ENCODE measurements at places on chromosomes 2 and 18.
A peak's percentile ranks its signal among the peaks of the same experiment; 100 is the strongest.

- peak; percentile 96 for DNase-seq
Measured at GRCh38 chr18:10121786-10122515, 208.1 kb downstream of the VAPA start.

DNA sequence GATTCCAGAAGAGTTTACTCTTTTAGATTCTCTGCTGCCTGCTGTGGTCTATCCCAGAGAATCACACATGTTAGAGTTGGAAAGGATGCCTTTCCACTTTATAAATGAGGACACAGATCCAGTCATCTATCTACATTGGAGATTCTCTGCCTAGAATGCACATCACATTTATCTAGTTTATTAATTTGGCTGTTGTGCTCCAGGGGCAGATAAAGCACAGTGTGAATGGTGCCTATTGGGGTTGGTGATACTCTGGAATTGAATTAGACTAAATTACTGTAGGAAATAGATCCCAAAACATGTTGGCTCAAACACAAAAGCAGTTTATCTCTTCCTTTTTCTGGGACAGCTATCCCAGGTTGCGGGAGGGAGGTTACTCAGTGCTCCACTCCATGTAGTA lies 14.9 kb downstream of the SIX2 start:
- no peak for DNase-seq

GRCh38 chr2:236768393-236769140 lies 198.9 kb downstream of the ACKR3 start:
- peak; percentile 69 for DNase-seq

GRCh38 chr2:3349211-3349693 lies 28.4 kb downstream of the EIPR1 start:
- no peak for DNase-seq

GRCh38 chr18:7084080-7085065 lies 33.2 kb downstream of the LAMA1 start:
- DNase-seq = no peak

- DNase-seq = no peak
Measured at GRCh38 chr2:70903641-70904340, 31.9 kb upstream of the ATP6V1B1 start.

- DNase-seq = no peak
Measured at GRCh38 chr2:106272216-106272807, 78.2 kb upstream of the UXS1 start.

DNA sequence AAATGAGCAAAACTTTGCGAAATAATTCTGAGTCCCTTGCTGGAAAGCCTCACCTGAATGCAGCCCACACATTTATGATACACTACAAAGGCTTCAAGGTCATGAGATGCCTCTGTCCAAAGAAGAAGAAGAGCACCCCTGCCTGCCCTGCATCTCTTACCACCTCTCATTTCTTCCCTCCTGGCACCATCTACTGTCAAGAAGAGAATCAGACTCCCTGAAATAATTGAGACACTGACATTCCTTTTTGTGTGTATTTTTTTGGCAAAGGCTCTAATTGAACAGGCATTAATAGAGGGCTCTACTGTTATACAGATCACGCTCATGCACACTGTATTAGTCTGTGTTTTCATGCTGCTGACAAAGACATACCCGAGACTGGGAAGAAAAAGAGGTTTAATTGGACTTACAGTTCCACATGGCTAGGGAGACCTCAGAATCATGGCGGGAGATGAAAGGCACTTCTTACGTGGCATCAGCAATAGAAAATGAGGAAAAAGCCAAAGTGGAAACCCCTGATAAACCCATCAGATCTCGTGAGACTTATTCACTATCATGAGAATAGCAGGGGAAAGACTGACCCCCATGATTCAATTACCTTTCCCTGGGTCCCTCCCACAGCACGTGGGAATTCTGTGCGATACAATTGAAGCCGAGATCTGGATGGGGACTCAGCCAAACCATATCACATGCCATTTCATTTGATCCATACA lies 176.3 kb downstream of the ALPK2 start:
- DNase-seq = no peak

- no peak for DNase-seq
Measured at GRCh38 chr2:141515931-141516330, 614.9 kb downstream of the LRP1B start.

DNA sequence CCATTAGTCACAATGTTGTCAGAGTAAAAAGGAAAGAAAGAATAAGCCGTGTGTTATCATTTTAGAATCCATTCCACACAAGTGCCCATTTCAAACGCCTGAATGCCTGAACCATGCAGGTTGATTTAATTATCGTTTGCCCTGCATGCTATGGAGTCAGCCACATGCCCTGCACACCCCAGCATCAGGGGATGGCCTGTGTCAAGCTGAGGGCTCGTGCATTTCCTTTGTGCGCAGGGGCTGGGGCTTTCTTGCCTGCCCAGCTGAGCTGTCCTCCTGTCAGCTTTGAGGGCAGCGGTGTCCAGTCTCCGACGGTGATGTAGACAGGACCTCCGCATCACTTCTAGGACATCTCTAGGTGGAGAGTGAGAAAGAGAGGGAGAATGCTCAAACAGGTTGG lies 200.4 kb downstream of the TSN start:
- no peak for DNase-seq

DNA sequence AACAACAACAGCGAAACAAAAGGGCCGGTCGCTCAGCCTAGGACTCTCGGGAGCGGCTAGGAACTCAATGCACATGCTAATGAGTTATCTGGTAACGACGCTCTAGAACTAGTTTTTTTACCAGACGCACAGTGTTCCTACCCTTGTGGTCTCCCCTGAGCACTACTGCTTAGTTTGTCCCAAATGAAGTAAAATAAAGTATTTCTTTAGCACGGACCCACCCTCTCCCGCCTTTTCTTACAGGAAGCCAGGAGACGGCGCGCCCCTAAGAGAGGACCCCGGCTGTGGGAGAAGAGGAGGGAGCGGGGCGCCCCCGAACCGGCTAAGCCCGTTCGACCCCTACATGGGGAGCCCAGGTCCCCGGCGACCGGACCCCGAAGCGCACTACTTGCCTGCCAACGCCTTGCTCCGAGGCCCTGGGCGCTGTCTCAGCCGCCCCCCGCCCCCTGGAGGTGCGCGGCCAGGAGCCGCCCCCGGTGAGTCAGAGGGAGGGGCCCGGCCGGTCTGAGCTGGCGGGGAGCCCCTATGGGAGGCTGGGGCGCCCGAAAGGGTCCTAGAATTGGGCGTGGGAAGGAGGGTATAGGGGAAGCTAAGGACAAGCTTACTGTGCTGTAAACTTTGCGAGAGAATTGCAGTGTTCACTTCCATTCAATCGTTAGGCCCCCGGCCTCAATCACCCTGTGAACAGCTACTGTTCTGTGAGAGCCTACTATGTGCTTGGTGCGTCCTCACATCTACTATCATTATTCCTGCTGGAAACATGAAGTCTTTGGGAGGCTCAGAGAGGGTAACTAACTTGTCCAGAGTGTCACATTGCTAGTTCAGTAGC lies 3.6 kb upstream of the CAPG start:
- no peak for DNase-seq

DNA sequence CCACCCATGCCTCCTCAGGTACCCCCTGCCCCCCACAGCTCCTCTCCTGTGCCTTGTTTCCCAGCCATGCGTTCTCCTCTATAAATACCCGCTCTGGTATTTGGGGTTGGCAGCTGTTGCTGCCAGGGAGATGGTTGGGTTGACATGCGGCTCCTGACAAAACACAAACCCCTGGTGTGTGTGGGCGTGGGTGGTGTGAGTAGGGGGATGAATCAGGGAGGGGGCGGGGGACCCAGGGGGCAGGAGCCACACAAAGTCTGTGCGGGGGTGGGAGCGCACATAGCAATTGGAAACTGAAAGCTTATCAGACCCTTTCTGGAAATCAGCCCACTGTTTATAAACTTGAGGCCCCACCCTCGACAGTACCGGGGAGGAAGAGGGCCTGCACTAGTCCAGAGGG lies 803 bp upstream of the DES start:
- DNase-seq = no peak

DNA sequence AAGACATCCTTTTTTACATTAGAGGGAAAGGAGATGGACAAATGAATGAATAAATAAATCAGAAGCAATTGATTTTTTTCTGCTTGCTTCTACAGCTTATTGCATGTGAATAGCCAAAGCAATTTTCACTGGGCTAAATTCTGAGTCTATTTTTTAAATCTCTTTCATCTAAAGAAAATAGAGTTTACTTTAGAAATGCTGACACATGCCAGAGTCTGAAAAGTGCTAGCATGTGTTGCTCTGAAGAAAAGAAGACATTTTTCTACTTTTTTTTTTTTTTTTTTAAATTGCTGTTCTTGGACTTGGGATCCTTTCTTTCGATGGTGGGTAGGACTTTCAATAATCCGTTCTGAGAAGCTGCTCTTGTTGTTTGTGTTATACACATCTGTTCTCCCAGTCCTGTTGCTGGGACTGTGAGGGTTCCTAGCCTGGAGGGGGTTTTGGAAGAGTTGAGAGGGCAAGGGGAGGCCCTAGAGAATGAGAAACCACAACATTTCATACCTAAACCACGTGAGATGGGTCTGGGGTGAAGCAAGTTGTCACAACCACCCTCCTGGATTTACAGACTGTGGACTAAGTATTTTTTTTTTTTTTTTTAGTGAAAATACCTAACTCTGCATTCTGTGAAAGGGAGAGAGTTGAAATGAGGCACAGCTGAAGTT lies 193.5 kb downstream of the PRKCE start:
- no peak for DNase-seq

GRCh38 chr2:174332217-174332963 lies 2.4 kb upstream of the SP9 start:
- DNase-seq = no peak

DNA sequence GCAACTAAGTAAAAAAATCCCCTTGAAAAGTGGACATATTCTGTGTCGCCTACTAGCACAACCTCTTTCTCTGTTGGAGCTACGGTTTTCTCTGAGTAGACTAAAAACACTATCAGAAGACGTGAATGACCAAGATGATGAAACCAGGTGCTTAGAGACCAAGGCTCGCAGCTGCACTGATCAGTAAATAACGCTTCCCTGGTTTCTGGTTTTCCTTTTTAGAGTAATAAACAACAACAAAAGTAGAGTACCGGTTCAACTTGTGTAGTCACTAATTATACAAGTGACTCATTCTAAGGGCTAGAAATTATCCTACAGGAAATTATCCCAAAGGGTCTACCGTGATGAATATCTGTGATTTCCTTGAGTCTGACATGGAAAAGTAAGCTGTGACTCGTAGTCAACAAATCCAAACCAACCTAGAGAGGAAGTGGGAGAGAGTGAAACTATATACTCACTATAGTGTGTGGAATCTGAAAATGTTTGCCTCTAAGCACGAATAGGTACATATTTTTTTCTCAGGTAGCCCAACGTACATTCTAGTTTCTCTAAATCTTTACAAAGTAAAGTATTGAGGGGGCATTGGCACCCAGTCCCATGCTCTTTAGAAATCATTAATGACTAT lies 17.8 kb downstream of the RASGRP3 start:
- DNase-seq = no peak

DNA sequence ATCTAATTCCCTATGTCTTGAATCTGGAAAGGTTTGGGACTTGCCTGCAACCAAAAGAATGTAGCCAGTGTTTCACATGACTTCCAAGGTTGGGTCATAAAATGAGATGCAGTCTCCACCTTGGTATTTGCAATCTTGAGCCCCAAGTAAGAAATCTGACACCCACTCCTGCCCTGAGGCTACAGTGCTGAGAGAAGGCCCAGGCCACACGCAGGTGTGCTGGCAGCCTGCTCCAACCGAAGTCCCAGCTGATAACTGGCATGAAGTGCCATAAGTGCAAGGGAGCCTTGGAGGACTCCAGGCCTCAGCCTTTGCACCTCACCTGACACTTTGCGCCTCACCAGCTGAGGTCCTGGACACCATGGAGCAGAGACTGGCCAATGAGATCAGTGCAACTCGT lies 182.7 kb downstream of the ANAPC1 start:
- DNase-seq = no peak

GRCh38 chr2:222358876-222359275 lies 60.1 kb upstream of the PAX3 start:
- peak; percentile 26 for DNase-seq

GRCh38 chr2:8543383-8544170 lies 138.3 kb upstream of the ID2 start:
- DNase-seq = peak; percentile 69

DNA sequence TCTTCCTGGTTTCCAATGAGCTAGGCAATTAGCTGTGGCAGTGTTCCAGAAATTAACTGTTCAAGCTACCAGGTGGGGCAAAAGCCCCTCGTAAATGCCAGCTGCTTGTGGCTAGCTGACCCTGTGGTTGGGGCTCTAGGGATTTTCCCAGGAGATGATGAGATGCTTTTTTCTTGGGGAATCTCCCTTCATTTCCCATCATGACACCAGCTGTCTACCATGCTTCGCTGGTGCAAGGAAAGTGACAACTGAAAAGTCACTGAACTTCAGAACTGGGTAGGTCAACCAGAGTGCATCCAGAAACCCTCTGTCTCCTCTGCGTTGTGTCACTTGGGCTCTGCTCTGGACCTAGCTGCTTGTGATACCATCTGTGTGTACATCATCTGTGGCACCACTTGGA lies 386.5 kb upstream of the DCC start:
- no peak for DNase-seq

- DNase-seq = no peak
Measured at GRCh38 chr18:50284255-50284885, 3.0 kb upstream of the MBD1 start.

DNA sequence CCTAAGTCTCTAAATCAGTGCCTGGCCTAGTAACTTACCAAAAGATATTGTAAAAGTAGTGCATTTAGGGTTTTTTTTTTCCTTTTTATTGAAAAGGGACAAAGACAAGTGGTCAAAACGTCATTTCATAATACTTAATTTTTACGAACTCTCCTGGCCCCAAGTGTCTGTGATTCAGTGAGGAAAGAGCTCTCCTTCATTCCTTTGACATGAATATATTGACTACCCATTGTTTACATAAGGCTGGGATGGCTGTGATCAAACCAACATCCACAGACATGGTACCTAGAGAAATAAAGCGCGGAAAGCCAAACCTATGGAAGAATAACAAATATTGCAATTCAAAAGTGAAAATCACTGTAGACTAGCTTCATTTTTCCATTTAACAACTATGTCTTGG lies 198.4 kb downstream of the BABAM2 start:
- no peak for DNase-seq

GRCh38 chr2:30472326-30472725 lies 25.3 kb downstream of the LCLAT1 start:
- no peak for DNase-seq

DNA sequence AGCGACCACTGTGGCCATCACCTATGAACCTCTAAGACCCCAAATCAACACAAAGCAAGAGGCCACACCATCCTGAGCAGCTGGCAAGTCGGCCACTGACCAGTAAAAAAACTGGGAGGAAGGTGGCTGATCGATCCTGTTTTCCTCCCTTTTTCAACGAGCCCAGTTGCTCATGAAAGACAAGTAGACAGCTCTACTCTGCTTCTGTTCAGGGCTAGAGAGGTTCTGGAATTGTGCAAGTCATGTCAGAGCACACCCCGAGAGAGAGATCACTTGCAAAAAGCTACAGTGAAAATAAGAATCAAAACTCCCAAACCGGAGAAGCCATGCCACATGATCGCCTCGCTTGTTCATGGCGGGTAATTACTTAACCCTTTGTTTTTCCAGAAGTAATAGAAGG lies 34.6 kb downstream of the ZNF516 start:
- no peak for DNase-seq

- no peak for DNase-seq
Measured at GRCh38 chr2:185108588-185108987, 510.3 kb downstream of the ZNF804A start.
